Gastroesophageal sphincter (tissue), 4 donors: ENCODE measurements at places on chromosomes 7 and 10. TPM values are rescaled to one million over a fixed set of nuclear protein-coding genes. Genes with fewer than 3 reads are reported as not detected.

The PWWP2B gene
- total RNA-seq: 11.3 TPM

The SFRP4 gene
- total RNA-seq: 7.0 TPM

The ATOH7 gene
- not detected for total RNA-seq

- no peak for ATAC-seq
These were observed 8.7 kb upstream of the MTPAP start for GRCh38 chr10:30357806-30358205.

DNA sequence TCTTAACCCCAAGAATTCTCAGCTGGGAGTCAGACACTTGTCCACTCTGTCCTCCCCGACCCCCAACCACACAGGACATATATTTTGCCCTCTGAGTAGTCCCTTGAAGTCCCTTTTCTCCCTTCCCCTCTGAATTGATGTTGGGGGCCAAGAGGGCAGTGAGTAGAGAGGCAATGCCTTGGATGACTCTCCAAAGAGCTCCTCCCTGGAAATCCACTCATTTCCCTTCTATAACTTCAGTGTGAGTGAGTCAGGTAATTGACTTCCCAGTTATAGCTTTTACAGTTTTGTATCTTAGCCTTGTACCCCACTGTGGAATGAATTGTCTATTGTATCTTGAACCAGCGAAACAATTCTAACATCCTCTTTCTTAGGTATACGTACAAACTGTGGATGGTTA lies 9.2 kb upstream of the ODAD2 start:
- no peak for ATAC-seq

DNA sequence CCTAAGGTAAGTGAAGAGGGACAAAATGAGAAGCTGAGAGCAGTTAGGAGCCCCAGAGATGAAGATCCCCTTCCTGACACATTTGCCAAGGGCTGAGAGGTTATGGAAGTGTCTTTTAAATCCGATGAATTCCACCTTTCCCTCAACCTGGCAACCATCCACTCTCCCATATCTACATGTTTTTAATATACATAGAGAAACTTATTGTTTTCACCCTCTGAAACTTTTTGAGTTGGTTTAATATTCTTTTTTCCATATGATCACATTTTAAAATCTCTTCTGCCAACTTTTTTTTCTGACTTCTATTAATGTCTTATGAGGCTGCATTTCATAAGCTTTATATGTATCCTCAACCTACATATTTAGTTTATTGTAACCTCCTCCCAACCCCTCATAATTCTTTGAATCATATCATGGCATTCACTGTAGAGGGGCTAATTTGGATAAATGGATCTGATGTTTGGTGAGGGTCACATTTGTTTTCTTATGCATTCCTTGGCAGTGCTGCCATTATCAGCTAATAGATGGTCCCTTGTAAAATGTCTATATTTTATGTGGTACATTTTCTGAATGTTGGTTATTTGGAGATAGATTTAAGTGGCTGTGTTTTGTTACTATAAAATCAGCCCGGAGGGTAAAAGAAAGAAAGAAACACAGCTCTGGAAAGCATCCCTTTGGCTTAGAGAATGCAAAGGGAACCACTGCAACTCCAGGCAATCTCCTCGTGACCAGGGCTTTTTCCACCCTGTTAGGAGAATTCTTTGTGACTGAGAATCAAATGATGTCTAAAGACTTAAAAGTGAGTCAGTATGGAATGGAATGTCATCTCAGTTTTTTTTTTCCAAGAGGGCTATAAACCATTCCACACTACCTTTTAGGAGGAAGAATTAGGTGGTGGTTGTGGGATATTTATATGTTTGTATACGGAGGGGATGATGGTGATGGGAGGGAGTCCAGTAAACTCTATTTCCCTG lies 334.4 kb downstream of the SUGCT start:
- peak; percentile 71 for ATAC-seq

- ATAC-seq: no peak
These were observed 43.1 kb downstream of the NKX6-2 start for GRCh38 chr10:132742837-132743194.

DNA sequence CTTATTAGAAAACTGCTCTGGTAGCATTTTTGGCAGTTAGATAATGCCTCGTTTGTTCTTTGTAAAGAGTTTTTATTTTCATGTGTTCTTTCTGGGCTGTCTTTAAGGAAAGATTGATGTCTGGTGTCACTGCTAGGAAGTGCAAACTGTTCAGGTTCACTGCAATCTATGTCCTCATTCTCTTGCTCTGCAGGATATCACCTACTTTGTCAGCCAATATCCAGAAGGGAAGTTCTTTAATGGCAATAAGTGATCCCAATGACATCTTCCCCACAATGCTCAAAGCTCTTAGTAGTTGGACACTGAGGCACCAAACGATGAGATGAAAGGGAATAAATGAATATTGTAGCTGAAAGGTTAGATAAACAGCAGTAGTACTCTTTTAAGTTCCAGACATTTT lies 115.1 kb downstream of the AGMO start:
- ATAC-seq: no peak

DNA sequence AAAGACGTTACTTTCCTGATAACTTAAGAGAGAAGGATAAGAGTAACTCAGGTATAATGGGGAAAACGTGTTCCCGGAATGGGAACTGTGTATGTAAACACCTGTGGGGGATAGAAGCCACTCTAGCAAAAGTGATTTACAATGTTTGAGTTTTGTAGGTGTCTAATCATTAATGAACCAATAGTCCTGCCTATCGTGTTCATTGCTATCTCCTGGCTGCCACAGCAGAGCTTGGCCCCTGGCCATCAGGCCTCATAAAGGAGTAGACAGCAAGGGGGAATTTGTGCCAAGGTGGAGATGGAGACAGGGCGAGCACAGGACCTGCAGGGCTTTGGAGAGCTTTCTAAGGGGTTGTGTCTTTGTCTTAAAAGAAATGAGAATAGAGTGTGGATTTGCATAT lies 102.1 kb downstream of the GAD2 start:
- no peak for ATAC-seq

The DNA2 gene
- total RNA-seq: 2.1 TPM

DNA sequence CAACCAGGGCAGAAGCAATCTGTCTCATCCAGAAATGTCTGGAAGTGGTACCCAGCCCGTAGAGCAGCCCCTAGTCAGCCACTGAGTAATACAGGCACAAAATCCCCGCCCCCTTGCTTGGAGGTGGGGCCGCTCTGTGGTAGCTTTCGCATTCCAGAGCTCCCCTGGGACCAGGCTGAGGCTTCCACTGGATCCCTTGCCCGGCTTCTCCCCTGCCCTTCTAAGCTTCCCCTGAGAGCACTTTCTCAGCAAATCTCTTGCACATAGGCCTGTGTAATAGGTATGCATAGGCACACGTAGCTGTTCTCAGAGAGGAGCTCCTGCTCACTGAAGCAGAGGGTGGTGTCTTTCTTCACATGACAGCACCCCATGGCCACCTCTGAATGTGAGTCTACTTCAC lies 144.2 kb downstream of the BMS1 start:
- no peak for ATAC-seq

- ATAC-seq: no peak
These were observed 71.6 kb downstream of the PLCE1 start for GRCh38 chr10:94065362-94065761.

The TUBB8 gene
- total RNA-seq: not detected

GRCh38 chr7:53602817-53603418 lies 567.5 kb downstream of the POM121L12 start:
- ATAC-seq: no peak

DNA sequence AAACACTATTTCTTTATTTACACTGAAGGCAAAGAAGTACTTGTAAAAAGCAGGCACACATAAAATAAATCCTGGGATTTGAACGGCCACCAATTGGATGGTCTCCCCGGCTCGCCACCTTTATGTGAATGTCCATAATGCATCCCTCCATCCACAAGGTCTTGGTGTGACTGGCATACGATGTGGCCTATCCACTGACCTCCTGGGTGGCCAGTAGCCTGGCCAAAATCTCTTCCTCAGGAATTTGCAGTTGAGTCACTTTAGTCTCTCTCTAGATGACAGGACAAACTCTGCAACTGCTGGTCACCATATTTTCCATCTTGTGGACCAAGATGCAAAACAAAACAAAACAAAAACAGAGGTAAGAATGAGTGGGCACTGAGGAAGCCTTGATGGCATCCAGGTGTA lies 39.1 kb downstream of the CDK1 start:
- no peak for ATAC-seq

The LRMDA gene
- 7.3 TPM for total RNA-seq

- ATAC-seq: no peak
These were observed 1.8 kb downstream of the INPP5A start for GRCh38 chr10:132539431-132539839.

DNA sequence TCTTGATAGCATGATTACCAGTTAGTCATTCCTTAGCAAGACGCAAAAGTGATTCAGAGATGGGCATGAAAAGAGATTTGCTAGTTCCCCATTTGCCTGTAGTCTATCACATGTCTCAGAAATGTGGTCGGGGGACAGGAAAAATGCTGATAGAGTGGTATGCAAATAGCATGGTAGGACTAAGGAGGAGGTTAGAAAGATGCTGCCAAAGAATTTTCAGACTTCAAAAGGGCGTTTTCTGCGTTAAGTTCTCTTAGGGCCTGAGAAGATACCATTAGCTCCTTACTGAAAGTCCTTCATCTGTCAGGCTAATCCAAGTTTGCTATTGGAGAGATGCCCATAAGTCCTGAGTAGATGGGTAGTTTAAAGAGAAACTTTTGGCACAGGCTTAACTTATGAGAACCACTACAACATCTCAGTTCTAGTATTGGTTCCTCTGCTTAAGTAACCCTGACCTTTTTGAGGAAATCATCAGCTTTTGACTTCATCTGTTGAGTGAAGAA lies 2.7 kb downstream of the CALD1 start:
- no peak for ATAC-seq

GRCh38 chr10:132611026-132611910 lies 73.7 kb downstream of the INPP5A start:
- no peak for ATAC-seq

- no peak for ATAC-seq
These were observed 261.8 kb upstream of the BMPER start for GRCh38 chr7:33643530-33643929.

DNA sequence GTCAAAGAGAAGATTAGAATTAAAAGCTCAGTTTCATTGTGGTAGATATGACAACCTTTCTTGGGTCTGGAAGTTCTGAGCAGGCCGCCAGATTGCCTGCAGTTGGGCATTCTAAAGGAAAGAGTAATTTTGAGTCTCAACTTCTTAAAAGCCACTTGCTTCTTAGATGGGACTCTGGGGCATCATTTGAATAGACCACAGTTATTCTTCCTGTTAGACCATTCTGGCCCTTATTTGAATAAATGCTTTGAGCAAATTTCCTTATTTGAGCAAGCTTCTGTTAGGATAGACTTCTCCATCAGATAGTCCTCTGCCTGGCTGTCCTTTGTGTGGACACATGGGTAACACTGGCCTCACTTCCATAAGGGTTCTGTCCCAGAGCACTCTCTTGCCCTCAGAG lies 40.2 kb downstream of the SND1 start:
- no peak for ATAC-seq

The NKX2-3 gene
- not detected for total RNA-seq

DNA sequence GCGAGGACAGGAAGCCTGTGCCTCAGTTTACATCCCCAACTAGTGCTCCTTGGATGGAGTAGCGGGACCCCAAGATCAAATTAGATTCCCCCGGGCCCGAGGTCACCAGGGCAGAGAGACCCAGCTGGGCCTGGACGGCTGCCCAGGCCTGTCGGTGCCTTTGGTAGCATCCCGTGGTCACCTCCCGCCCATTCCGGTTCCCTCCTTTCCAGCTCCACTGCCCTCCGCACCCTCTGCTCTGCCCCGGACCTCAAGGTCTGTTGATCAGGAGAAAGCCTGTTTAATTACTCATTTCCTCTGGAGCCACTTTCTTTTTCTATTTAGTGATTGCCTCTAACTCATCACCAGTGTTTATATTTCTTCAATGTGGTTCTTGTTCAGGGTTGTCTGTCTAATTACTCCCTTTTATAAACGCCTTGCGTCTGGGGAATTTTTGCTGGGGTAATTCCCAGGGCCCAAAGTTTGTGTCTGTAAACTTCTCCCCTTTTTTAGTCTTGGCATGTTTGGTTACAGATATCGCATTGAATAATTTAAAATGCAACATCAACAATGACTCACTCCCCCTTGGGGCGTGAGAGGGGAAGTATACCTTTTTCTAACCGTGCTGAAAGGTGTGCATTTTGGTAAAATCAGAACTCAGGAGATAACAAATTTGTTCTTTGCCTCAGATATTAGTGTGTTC lies 1.9 kb downstream of the FOXK1 start:
- ATAC-seq: no peak

DNA sequence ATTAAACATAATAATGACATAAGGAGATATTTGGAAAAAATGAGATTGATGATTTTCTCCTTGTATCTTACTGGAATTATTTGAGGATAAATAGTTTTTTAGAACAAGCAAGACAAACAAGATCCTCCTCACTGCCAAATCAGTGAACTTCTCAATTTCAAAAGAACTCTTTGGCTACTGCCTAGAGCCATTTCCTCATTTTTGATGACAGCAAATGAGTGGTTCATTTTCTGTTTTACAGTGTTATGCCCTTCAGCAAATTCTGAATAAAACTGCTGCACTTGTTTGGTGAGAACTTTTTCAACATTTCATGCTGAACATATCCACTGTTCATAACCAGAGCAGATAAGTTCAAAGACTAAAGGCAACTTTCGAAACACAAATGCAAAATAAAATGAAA lies 42.5 kb upstream of the AHR start:
- ATAC-seq: no peak

GRCh38 chr7:3168869-3169268 lies 125.2 kb upstream of the CARD11 start:
- ATAC-seq: no peak

DNA sequence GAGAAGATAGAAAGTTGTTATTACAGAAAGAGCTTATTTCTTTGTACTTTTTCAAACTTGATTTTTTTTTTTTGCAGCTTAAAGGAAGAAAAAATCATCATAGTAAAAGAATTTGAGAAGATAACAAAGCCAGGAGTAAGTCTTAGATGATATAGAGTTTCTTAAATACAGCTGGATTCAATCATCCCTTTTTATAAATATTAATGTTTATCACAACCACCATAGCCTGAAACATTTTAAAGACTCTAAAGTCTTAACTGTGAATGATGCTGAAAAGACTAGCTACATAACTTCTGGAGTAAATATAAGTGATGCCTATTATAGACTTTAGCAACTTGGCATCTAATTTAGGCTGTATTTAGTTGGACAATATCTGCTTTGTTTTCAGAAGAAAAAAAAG lies 54.8 kb upstream of the FGL2 start:
- ATAC-seq: no peak

GRCh38 chr7:81845744-81846241 lies 75.9 kb upstream of the HGF start:
- no peak for ATAC-seq

- ATAC-seq: no peak
These were observed 47.0 kb downstream of the TBATA start for GRCh38 chr10:70738006-70738760.

GRCh38 chr10:133327651-133328357 lies 8.9 kb downstream of the CALY start:
- no peak for ATAC-seq

The ORC5 gene
- 18.3 TPM for total RNA-seq

GRCh38 chr10:13739183-13739582 lies 152.4 kb downstream of the PRPF18 start:
- ATAC-seq: no peak
